ENCODE measurements at places on chromosomes 7 and 10. TPM values are rescaled to one million over a fixed set of nuclear protein-coding genes. Genes with fewer than 3 reads are reported as not detected.

CUBN gene
- 2.5 TPM for total RNA-seq

GRCh38 chr7:77466450-77466849 is 50.3 kb upstream of the GSAP start:
- no peaks in the 10 kb centered on the region for H3K27me3 ChIP-seq
- no peaks in the 10 kb centered on the region for H3K36me3 ChIP-seq
- H3K4me1 ChIP-seq = peaks cover 32% of the 10 kb centered on the region
- no peak for DNase-seq
- no peak overlapping the region for H3K27ac ChIP-seq

DNA sequence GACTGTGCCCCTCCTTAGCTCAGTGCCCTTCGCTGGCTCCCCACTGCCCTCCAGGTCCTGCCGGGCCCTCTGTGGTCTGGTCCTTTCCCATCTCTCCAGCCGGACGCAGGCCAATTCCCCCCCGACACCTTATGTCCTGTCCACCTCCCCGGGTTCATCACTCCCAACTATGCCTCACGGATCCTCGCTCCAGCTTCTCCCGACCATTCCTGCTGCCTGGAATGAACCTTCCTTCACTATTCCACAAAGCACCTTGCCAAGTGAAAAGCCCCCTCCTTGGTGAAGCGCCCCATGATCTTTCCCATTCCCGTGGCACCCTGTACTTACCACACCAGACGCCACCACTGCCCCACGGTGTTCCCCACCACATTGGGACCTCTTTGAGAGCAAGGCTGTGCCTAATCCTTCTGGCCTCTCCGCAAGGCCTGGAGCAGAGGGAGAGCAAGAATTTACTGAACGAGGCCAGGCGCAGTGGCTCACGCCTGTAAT is 47.2 kb downstream of the TMEM270 start:
- no peak overlapping the region for H3K27ac ChIP-seq
- H3K4me1 ChIP-seq = peaks cover 11% of the 10 kb centered on the region
- H3K36me3 ChIP-seq = no peaks in the 10 kb centered on the region
- peaks cover 3% of the 10 kb centered on the region for H3K27me3 ChIP-seq
- no peak overlapping the region for H3K4me3 ChIP-seq

GRCh38 chr7:26208040-26208439 is 6.5 kb downstream of the CBX3 start:
- no peak overlapping the region for H3K4me3 ChIP-seq

DNA sequence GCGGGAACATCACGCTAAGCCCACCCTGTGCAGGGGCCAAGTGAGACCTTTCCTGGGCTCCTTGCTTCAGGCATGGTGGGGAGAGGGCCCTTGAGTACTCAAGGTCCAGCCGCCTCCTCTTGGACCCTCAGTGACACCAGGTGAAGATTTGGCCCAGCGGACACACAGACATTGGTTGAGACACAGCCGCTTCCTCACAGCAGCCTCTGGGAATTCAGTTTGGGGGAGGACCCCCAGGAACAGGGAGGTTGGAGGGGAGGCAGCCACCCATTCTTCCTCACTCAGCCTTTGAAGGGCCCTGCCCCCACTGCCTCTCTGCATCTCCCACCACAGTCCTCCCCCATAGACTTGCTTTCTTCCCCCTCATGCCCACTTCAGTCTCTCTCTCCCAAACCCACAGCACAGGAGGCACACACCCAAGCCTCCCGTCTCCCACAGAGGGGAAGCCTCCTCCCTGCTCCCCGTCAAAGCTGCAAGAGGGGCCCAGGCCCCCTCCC is 31.9 kb downstream of the ANXA8 start:
- no peak overlapping the region for H3K27ac ChIP-seq
- H3K4me1 ChIP-seq = peaks cover 8% of the 10 kb centered on the region
- no peaks in the 10 kb centered on the region for H3K36me3 ChIP-seq
- H3K27me3 ChIP-seq = peaks cover 7% of the 10 kb centered on the region
- no peak overlapping the region for H3K4me3 ChIP-seq

DNA sequence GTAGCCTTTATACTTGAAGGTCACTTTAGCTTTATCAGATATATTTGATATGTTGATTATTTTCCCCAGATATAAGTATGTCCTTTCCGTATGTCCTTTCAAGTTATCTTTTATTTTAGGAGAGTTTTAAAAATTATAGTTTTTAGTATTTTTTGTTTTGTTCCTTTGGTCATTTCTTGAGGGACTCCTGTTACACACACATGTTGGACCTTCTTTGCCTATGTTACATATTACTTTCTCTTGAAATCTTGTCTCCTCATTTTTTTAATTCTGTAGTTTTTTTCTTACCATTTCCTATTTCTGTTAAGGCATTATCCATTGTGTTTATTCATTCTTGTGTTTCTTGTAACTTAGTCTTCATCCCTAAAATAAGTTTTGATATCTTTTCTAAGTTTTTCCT is 23.9 kb downstream of the GLCCI1 start:
- H3K4me1 ChIP-seq = peaks cover 35% of the 10 kb centered on the region
- no peak overlapping the region for H3K4me3 ChIP-seq
- no peak for DNase-seq
- peaks cover 13% of the 10 kb centered on the region for H3K36me3 ChIP-seq

GRCh38 chr10:133465950-133466474 is 12.3 kb downstream of the SCART1 start:
- no peaks in the 10 kb centered on the region for H3K4me1 ChIP-seq
- H3K27me3 ChIP-seq = no peaks in the 10 kb centered on the region
- H3K4me3 ChIP-seq = no peak overlapping the region
- H3K36me3 ChIP-seq = peaks cover 12% of the 10 kb centered on the region
- DNase-seq = no peak
- H3K27ac ChIP-seq = no peak overlapping the region

DNA sequence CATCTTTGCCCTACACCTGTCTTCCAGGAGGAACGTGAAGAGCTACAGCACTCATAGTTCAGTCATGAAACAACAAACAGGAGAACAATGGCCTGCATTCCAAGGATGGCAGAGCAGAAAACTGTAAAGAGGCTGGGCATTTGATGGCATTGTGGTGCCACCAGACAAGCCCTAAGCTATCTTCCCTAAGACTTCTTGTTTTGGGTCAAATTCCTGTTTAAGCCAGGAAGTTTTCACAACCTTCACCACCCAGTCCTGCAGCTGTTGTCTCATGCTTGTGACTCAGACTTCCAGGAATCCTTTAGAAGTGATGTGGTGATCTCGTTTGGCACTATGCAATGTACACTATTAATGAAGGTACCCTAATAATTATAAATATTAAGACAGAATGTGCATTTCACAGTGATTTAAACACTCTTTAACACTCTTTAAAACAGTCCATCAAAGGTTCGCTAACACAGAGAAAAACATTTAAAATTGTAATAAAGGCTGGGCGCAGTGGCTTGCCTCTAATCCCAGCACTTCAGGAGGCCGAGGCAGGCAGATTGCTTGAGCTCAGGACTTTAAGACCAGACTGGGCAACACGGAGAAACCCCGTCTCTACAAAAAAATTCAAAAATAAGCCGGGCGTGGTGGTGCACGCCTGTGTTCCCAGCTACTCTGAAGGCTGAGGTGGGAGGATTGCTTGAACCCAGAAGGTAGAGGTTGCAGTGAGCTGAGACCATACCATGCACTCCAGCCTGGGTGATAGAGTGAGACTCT is 2.7 kb upstream of the HERPUD2 start:
- H3K4me1 ChIP-seq = peaks cover 36% of the 10 kb centered on the region
- DNase-seq = no peak
- H3K4me3 ChIP-seq = no peak overlapping the region
- no peaks in the 10 kb centered on the region for H3K27me3 ChIP-seq
- peaks cover 16% of the 10 kb centered on the region for H3K36me3 ChIP-seq

DNA sequence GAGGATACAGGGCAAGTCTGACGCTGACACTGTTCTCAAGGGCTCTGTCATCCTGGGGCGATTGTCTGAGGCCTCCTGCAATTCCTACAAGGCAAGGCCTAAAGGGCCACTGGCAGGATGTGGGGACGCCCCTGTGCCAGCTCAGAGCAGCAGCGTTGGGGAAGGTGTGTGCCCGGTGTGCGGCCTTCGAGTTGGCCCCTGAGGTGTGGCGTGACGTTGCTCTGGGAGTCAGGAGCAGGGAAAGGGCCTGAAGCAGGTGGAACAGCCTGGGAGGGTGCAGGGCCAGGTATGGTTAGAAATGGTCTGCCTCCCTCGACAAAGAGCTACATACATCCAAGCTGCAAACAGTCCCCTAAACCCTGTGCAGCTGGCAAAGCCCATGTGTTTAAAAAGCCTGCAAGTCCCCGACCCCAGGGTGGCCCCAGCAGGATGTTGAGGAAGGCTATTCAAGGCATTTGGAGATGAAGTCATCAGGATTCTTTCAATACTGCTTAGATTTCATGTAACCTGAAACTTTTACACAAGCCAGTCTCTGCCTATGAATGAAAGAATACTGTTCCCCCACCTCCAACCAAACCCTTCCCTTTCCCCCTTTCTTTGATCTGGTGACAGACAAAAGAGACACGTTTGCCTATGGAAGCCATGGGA is 142.5 kb upstream of the TNS3 start:
- H3K4me1 ChIP-seq = peaks cover 80% of the 10 kb centered on the region
- DNase-seq = no peak
- H3K27ac ChIP-seq = peak overlapping the region; percentile 72
- H3K4me3 ChIP-seq = peak overlapping the region; percentile 66
- no peaks in the 10 kb centered on the region for H3K27me3 ChIP-seq
- no peaks in the 10 kb centered on the region for H3K36me3 ChIP-seq

TDRD1 gene
- 0.33 TPM for total RNA-seq

GRCh38 chr7:111752022-111752582 is 189.8 kb upstream of the IMMP2L start:
- no peak overlapping the region for H3K27ac ChIP-seq
- H3K27me3 ChIP-seq = peaks cover 5% of the 10 kb centered on the region
- no peaks in the 10 kb centered on the region for H3K36me3 ChIP-seq
- no peaks in the 10 kb centered on the region for H3K4me1 ChIP-seq

DNA sequence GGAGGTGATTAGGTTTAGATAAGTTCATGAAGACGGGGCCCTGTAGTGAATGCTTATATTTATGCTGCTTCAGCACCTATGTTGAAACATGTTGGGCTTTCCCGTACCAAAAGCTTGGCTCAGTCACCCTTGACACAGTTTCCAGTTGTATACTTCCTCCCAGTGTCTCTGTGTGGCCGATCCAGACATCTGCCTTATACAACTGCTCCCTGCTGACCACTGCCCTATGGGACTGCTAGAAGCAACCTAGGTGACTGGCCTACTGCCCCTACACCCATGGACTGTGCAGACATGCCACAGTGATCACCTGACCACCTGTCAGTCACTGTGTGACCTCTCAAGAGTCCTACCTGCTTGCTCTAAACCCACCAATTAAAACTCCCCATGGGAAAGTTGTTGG is 22.6 kb upstream of the TSPAN13 start:
- no peak for DNase-seq
- H3K4me1 ChIP-seq = peaks cover 3% of the 10 kb centered on the region
- H3K4me3 ChIP-seq = no peak overlapping the region
- no peaks in the 10 kb centered on the region for H3K36me3 ChIP-seq

STRIP2 gene
- 0.35 TPM for total RNA-seq

DNA sequence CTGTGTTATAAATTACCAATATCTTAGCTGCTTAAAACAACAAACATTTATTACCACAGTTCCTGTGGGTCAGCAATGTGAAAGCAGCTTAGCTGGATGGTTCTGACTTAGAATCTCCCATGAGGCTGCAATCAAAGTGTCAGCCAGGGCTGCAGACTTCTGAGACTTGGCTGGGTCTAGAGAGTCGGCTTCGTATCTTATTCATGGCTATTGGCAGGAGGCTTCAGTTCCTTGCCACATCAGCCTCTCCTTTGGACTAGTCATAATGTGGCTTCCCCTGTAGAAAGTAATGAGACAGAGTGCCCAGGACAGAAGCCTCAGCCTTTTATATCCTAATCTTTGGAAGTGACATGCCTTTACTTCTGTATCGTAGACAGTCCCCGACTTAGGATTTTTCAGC is 27.3 kb downstream of the RALA start:
- no peaks in the 10 kb centered on the region for H3K27me3 ChIP-seq
- H3K27ac ChIP-seq = no peak overlapping the region
- no peak overlapping the region for H3K4me3 ChIP-seq
- peaks cover 25% of the 10 kb centered on the region for H3K36me3 ChIP-seq

GRCh38 chr10:133442191-133442966 is 11.4 kb upstream of the SCART1 start:
- peaks cover 6% of the 10 kb centered on the region for H3K36me3 ChIP-seq
- no peak for DNase-seq
- H3K4me1 ChIP-seq = peaks cover 6% of the 10 kb centered on the region

- no peaks in the 10 kb centered on the region for H3K27me3 ChIP-seq
- no peak for DNase-seq
- no peaks in the 10 kb centered on the region for H3K36me3 ChIP-seq
Observed at GRCh38 chr10:110058212-110058611, 50.4 kb downstream of the ADD3 start.

CYP2C9 gene
- total RNA-seq = not detected

CYP3A4 gene
- total RNA-seq = not detected

- no peak overlapping the region for H3K4me3 ChIP-seq
- no peaks in the 10 kb centered on the region for H3K36me3 ChIP-seq
- H3K27ac ChIP-seq = no peak overlapping the region
- H3K27me3 ChIP-seq = peaks cover 2% of the 10 kb centered on the region
- H3K4me1 ChIP-seq = no peaks in the 10 kb centered on the region
Observed at GRCh38 chr10:28800144-28800543, 122.8 kb downstream of the BAMBI start.

DNA sequence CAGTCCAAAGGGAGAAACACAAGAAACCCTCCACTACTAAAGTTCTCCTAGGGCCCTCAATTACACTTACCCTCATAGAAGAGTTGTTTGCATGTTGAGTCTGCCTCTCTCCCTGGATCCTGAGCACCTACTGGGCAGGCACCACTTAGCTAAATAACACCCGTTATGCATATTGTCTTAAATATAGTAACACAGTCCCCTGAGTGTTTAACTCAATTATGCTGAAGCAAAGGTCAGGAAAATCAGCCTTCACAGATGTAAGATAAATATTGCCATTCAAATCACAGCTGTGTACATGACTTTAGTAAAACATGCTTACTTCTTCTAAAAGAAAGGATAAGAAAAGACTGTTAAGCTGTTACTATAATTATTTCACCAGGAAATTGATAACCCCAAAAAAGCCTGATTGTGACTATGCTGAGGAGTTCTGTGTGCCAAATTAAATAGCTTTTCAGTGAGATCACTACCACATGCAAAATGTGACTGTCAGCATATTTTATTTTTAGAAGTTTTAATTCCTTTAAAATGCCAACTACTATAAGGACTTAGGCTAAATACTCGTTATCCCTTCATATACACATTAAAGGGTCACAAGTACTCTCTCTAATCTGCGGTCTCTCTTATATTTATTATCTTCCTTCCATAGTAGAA is 733.9 kb upstream of the PHF14 start:
- no peak for DNase-seq
- H3K4me1 ChIP-seq = no peaks in the 10 kb centered on the region
- H3K27me3 ChIP-seq = no peaks in the 10 kb centered on the region
- H3K4me3 ChIP-seq = no peak overlapping the region
- H3K27ac ChIP-seq = no peak overlapping the region

KCNMA1 gene
- 3.3 TPM for total RNA-seq
